ENCODE measurements at places on chromosomes 11 and 22. TPM values are rescaled to one million over a fixed set of nuclear protein-coding genes. Genes with fewer than 3 reads are reported as not detected.

GGTLC3 gene
- polyA plus RNA-seq = not detected

CDC42EP1 gene
- polyA plus RNA-seq = 13.2 TPM

ALX4 gene
- not detected for polyA plus RNA-seq

SLC25A18 gene
- 0.11 TPM for polyA plus RNA-seq

SHISAL1 gene
- polyA plus RNA-seq = not detected

DGCR6 gene
- 0.36 TPM for polyA plus RNA-seq

B4GALNT4 gene
- not detected for polyA plus RNA-seq

NFRKB gene
- 9.1 TPM for polyA plus RNA-seq

OR5F1 gene
- polyA plus RNA-seq = not detected

DNA sequence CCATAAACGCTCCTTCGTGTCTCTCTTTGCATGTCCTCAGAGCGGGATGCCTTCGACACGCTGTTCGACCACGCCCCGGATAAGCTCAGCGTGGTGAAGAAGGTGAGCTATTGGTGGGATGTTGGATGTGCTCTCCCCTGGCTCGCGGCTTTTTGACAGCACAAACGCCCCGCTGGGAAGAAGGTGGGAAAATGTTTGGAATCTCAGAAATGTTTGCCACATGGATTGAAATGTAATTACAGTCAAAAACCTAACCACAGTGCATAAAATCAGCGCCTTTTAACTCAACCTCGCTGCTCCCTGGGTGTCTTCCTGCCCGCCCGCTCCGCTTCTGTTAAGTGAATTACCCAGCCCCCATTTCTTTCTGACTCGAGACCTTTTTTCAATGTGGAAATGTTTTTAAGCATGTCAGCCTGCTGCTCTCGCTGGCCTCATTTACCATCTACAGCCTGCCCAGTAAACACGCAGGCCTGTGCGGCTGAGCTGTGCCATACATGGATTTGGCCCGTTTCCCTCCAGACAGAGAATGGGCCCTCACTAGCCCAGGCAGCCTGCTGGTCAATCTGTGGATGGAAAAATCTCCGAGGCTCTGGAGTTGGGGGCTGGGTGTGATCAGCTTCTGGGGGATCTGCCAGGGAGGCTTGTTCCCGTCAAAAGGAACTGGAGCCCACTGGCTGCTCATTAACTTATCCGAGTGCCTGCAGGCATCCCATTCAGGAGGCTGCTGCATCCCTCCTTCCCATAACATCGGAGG is 32.7 kb upstream of the PARVG start:
- H3K27me3 ChIP-seq = no peaks in the 10 kb centered on the region
- DNase-seq = no peak
- no peak overlapping the region for H3K4me3 ChIP-seq
- H3K4me1 ChIP-seq = no peaks in the 10 kb centered on the region
- peaks cover 42% of the 10 kb centered on the region for H3K36me3 ChIP-seq

GRCh38 chr11:66542362-66542761 is 3.5 kb downstream of the ZDHHC24 start:
- DNase-seq = no peak
- no peak overlapping the region for H3K4me3 ChIP-seq
- H3K27me3 ChIP-seq = no peaks in the 10 kb centered on the region

DNA sequence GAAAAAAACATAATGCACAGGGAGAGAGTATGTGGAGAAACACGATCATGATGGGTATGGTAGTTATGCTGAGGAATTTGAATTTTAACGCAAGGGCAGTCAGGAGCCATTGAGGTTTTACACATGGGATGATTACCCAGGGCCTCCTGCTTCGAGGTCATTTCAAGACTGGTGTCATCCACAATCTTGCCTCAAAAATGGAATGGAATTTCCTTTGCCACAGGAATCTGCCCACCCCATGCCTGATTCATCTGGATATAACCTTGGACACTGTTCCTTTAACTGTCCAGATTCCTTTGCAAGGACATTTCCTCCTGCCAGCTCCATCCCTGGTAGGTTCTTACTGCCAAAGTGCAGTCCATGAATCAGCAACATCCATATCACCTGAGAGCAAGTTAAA is 655.9 kb upstream of the TENM4 start:
- no peaks in the 10 kb centered on the region for H3K36me3 ChIP-seq
- H3K4me1 ChIP-seq = no peaks in the 10 kb centered on the region
- no peaks in the 10 kb centered on the region for H3K27me3 ChIP-seq
- no peak overlapping the region for H3K4me3 ChIP-seq
- DNase-seq = no peak
- H3K27ac ChIP-seq = no peak overlapping the region

- no peak overlapping the region for H3K4me3 ChIP-seq
- no peak overlapping the region for H3K27ac ChIP-seq
- no peaks in the 10 kb centered on the region for H3K4me1 ChIP-seq
- no peaks in the 10 kb centered on the region for H3K27me3 ChIP-seq
Observed at GRCh38 chr11:29187215-29187614, 829.6 kb downstream of the KCNA4 start.

GRCh38 chr22:29207243-29207550 is 1.5 kb downstream of the EMID1 start:
- H3K4me1 ChIP-seq = peaks cover 19% of the 10 kb centered on the region
- peaks cover 6% of the 10 kb centered on the region for H3K27me3 ChIP-seq
- H3K36me3 ChIP-seq = no peaks in the 10 kb centered on the region
- H3K27ac ChIP-seq = no peak overlapping the region

DNA sequence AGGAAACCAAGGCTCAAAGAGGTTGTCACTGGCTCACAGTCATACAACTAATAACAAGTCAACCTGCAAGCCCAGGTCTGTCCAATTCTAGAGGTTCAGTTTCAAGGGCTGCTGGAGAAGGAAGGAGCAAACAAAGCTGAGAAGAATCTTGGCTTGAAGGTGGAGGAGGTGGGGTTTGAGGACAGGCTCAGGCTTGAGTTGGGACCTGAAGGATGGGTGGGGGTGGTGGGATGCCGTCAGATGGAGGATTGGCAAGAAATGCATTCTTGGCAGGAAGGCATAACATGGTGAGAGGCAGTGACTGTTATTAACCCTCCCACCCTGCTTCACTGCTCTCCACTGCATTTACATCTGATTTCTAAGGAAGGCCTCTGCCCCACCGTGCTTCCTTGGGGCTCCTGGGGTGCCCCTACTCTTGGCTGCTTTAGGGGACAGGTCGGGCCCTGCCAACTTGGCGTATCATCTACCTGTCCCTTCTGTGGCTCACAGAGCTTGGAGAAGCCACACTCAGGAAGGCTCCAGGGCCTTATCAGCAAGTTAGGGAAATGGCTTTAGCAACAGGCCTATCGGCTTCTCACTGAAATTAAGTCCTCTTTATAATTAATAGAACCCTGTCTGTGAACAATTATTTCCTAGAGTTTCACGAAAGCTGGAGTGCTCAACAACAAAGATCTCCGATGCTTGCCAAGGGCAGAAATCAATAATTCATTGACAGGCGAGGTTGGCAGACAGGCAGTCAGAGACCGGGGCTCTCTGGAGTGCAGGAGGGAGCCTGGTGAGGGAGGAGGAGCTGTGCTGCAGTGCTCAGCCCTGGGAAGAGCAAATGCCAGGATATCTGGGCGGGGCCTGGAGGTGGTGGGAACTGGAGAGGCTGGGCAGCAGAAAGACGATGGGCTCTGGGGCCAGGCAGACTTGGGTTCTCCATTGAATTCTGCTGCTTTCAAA is 84.9 kb upstream of the NARS2 start:
- no peaks in the 10 kb centered on the region for H3K27me3 ChIP-seq
- H3K36me3 ChIP-seq = no peaks in the 10 kb centered on the region
- no peak overlapping the region for H3K27ac ChIP-seq
- no peak for DNase-seq
- no peaks in the 10 kb centered on the region for H3K4me1 ChIP-seq
- no peak overlapping the region for H3K4me3 ChIP-seq

GRCh38 chr22:38314051-38314932 is 2.9 kb downstream of the CSNK1E start:
- no peak overlapping the region for H3K4me3 ChIP-seq
- H3K27me3 ChIP-seq = no peaks in the 10 kb centered on the region
- DNase-seq = no peak
- peaks cover 52% of the 10 kb centered on the region for H3K4me1 ChIP-seq

- H3K4me1 ChIP-seq = no peaks in the 10 kb centered on the region
- no peak for DNase-seq
- H3K27me3 ChIP-seq = no peaks in the 10 kb centered on the region
- H3K36me3 ChIP-seq = no peaks in the 10 kb centered on the region
Observed at GRCh38 chr11:93100211-93100610, 97.6 kb downstream of the SLC36A4 start.

DNA sequence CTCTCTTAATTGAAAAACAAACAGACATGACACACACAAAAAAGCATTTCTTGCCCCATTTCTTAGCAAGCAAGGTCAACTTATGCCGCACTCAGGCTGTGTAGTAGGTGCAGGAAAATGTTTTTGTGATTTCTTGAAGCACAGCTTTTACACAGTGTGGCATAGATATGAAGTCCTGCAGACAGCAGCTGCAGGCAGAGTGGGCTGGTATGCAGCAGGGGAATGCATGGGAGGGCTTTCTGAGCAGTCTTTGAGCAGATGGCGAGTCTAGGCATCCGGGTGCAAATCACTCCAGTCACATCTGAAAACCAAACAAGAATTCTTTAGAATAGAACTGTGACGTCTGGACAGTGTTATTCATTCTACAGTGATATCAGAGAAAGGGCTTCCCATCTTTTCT is 87.5 kb downstream of the BLID start:
- no peaks in the 10 kb centered on the region for H3K36me3 ChIP-seq
- H3K27ac ChIP-seq = no peak overlapping the region
- no peak overlapping the region for H3K4me3 ChIP-seq
- DNase-seq = no peak

DNA sequence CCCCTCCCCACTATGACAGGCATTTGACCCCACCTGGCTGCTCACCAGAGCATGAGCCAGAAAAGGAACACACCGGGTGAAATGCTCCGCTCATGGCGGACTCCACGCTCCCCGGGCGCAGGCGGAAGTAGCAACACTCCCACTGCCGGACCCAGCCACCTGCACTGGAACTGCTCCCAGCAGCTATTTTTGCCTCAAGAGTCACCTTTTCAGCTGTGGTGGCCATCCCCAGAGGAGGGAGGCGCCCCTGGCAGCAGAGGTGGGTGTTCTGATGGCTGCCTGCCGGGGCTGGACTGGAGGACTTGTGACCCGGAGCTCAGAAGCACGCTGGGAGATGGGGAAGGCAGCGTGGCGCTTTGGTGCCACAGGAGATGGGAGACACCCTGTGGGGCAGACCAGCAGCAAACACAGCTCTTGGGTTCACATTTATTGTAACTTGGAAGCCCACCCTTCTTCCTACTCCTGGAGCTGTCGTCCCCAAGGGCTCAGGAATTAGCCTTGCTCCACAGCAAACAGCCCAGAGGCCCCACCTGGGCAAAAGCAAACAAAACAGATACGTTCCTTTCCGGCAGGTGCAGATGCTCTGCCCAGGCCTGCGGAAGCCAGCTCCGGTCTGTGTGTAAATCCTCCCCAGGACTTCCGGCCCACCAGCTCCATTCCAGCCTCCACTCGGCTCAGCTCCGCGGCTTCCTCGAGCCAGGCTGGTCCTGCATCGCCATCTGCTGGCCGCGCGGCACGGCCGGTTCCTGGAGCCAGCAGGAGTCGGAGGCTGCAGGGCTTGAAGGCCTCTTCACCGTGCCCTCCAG is 3.7 kb downstream of the RPS19BP1 start:
- H3K36me3 ChIP-seq = peaks cover 49% of the 10 kb centered on the region
- H3K4me3 ChIP-seq = no peak overlapping the region
- peaks cover 70% of the 10 kb centered on the region for H3K4me1 ChIP-seq
- H3K27me3 ChIP-seq = no peaks in the 10 kb centered on the region
- peak overlapping the region; percentile 49 for H3K27ac ChIP-seq
- DNase-seq = peak; percentile 90

DNA sequence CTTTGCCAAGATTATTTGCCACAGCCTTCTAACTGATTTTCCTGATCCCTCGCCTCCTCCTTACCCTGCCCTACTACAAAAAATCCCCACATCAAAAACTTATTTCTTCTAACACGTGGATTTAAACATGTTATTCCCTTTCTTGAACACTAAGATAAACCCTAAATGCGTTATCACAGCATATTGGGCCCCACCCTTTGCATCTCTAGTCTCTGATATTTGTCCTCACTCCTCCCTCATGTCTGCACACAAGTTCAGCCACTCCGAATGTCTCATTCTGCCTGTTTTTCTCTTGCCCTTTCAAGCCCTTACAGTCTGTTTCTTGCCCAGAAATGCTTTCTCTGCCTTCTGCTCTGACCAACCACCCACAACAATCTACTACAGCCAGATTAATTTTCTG is 10.6 kb upstream of the ACER3 start:
- no peaks in the 10 kb centered on the region for H3K36me3 ChIP-seq
- H3K4me3 ChIP-seq = no peak overlapping the region
- H3K27ac ChIP-seq = no peak overlapping the region
- DNase-seq = no peak
- no peaks in the 10 kb centered on the region for H3K27me3 ChIP-seq
- H3K4me1 ChIP-seq = peaks cover 15% of the 10 kb centered on the region

- H3K36me3 ChIP-seq = peaks cover 39% of the 10 kb centered on the region
Observed at GRCh38 chr22:45805413-45805812, 133.8 kb downstream of the ATXN10 start.

GRCh38 chr11:114774599-114775361 is 96.5 kb downstream of the NXPE2 start:
- no peak for DNase-seq
- H3K36me3 ChIP-seq = no peaks in the 10 kb centered on the region
- no peak overlapping the region for H3K27ac ChIP-seq
- H3K4me3 ChIP-seq = no peak overlapping the region

GRCh38 chr11:13324709-13325108 is 47.1 kb downstream of the BMAL1 start:
- H3K27ac ChIP-seq = no peak overlapping the region
- H3K4me3 ChIP-seq = no peak overlapping the region
- no peak for DNase-seq

- H3K36me3 ChIP-seq = no peaks in the 10 kb centered on the region
- H3K4me3 ChIP-seq = no peak overlapping the region
- no peak overlapping the region for H3K27ac ChIP-seq
- H3K4me1 ChIP-seq = peaks cover 23% of the 10 kb centered on the region
- no peak for DNase-seq
Observed at GRCh38 chr11:69400771-69401590, 80.5 kb upstream of the LINC01488 start.

- H3K27ac ChIP-seq = no peak overlapping the region
- no peaks in the 10 kb centered on the region for H3K27me3 ChIP-seq
- H3K4me1 ChIP-seq = no peaks in the 10 kb centered on the region
- no peaks in the 10 kb centered on the region for H3K36me3 ChIP-seq
- no peak overlapping the region for H3K4me3 ChIP-seq
- DNase-seq = no peak
Observed at GRCh38 chr11:116126562-116126961, 622.3 kb upstream of the CADM1 start.

- no peaks in the 10 kb centered on the region for H3K36me3 ChIP-seq
- H3K4me3 ChIP-seq = no peak overlapping the region
Observed at GRCh38 chr22:48850658-48851287, 976.9 kb downstream of the BRD1 start.

GRCh38 chr22:46027211-46028105 is 50.5 kb upstream of the WNT7B start:
- H3K36me3 ChIP-seq = no peaks in the 10 kb centered on the region
- no peak overlapping the region for H3K27ac ChIP-seq
- DNase-seq = no peak
- peaks cover 20% of the 10 kb centered on the region for H3K27me3 ChIP-seq
- no peak overlapping the region for H3K4me3 ChIP-seq

GRCh38 chr11:125365196-125365931 is 130.7 kb downstream of the FEZ1 start:
- H3K36me3 ChIP-seq = no peaks in the 10 kb centered on the region
- no peak overlapping the region for H3K27ac ChIP-seq
- H3K4me3 ChIP-seq = no peak overlapping the region
- H3K4me1 ChIP-seq = no peaks in the 10 kb centered on the region
- peaks cover 12% of the 10 kb centered on the region for H3K27me3 ChIP-seq

- H3K27ac ChIP-seq = no peak overlapping the region
- no peaks in the 10 kb centered on the region for H3K27me3 ChIP-seq
- no peaks in the 10 kb centered on the region for H3K4me1 ChIP-seq
Observed at GRCh38 chr11:34856251-34856650, 59.9 kb downstream of the APIP start.
